ENCODE measurements at places on chromosomes 7 and 10.

- DNase-seq, result no peak
Observed at GRCh38 chr10:92173996-92174395, 116.9 kb downstream of the CPEB3 start.

DNA sequence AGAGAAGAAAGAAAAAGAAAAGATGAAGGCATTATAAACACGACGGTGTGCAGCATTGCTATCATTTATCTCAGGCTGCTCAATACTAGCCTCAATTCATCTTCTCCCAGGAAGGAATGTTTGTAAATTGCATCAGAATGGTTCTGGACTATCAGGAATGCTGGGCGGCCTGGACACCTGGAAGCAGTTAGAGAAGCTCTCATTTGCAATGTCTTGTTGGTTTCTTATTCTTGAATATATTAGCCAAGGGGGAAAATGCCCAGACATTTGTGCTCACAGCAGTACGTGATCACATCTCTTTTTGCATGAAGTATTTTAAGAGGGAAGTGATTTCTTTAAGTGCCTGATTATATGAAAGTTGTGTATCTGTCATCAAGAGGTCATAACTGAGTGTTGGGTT is 85.6 kb upstream of the IMMP2L start:
- DNase-seq, result no peak

- DNase-seq, result no peak
Observed at GRCh38 chr10:128109707-128110106, 16.5 kb downstream of the MKI67 start.

DNA sequence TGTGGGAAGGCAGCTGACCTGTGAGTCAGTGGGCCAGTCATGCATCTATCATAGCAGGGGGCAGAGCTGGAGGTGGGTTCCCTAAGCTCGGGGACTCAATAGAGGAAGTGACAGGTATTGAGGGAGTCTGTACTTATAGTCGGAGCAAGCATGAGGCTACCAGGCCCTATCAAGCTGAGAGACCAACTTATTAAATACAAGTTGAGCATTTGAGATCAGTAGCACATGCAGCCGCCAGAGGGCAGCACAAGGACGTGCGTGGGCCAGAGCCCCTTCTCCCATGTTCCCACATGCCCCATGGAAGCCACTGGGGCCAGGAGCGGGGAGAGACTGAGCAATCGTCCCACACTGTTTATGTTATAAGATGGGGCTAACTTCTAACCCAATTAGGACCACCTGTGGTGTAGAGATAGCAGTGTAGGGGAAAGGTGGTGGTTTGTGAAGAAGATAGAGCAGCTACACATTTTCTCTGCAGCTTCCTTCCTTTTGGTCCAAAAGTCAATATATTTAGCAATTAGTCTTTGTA is 13.0 kb upstream of the STK31 start:
- peak; percentile 73 for DNase-seq

DNA sequence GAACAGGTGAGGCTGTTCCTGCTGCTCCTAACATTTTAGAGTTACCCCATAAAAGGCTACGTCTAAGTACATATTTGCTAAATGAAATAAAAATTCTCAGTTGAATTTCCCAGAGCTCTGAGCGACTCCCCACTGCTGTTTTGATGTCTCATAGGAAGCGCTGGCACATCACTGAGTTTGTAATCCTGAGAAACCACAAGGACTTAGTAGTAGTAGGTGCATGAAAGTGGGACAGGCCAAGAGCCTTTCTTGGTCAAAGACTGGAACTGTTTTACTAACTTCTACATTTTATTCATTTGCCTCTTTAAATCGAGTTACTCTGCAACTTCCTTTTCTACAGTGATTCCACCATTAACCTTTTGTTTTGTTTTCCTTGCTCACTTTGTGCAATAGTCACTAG is 85.9 kb downstream of the XPNPEP1 start:
- no peak for DNase-seq

Data from cardiac fibroblast (primary cell).